Heart right ventricle (tissue), 16 donors: ENCODE measurements at places on chromosomes 11 and 22.
A peak's percentile ranks its signal among the peaks of the same experiment; 100 is the strongest.

GRCh38 chr11:122107566-122107965 is 8.4 kb downstream of the BLID start:
- DNase-seq: no peak

GRCh38 chr11:61171907-61172306 is 10.7 kb upstream of the VPS37C start:
- DNase-seq: no peak

GRCh38 chr11:86193297-86194095 is 51.1 kb upstream of the EED start:
- DNase-seq: peak; percentile 91

GRCh38 chr11:44483919-44484610 is 81.4 kb upstream of the CD82 start:
- no peak for DNase-seq

- DNase-seq: no peak
Measured at GRCh38 chr11:64762674-64763525, 3.1 kb upstream of the PYGM start.

DNA sequence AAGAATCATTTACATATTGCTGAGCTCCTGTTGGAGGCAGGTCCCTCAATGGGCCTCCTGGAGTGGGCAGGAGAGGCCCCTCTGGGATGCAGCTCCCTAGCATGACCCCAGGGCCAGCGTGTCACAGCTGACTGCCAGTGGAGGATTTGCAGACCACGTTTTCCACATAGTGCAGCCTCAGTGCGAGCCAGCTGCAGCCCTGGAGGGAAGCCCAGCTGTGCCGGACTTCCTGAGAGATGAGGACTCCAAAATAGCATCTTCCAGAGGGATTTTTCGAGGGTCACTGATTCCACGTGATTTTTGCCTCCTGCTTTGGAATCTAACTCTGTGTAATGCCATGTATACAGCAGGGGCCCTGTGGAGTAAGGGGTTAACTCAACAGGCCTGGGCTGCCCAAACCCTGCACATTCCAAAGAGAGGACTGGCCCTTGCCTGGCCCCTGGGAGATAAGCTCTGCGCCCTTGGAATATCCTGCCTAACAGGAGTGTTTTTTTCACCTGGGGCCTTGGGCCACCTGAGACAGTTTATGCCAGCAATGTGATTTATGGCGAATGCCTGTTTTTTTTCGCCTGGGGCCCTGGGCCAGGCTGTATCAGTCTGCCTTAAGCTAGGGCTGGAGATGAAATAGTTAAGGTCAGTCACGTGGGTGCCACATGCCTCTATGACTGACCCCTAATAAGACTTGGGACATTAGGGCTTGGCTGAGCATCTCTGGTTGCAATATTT is 47.4 kb downstream of the RPS6KA4 start:
- DNase-seq: peak; percentile 69

- peak; percentile 79 for DNase-seq
Measured at GRCh38 chr11:126282736-126283591, at the start of gene TIRAP. TSS of gene TIRAP (plus strand) at chr11:126283093. CDS start at chr11:126290895, 7,802 bp downstream.

- peak; percentile 70 for DNase-seq
Measured at GRCh38 chr11:34327804-34328631, 29.8 kb downstream of the ABTB2 start.

GRCh38 chr11:71446942-71447688 is 1.1 kb downstream of the DHCR7 start:
- DNase-seq: no peak

DNA sequence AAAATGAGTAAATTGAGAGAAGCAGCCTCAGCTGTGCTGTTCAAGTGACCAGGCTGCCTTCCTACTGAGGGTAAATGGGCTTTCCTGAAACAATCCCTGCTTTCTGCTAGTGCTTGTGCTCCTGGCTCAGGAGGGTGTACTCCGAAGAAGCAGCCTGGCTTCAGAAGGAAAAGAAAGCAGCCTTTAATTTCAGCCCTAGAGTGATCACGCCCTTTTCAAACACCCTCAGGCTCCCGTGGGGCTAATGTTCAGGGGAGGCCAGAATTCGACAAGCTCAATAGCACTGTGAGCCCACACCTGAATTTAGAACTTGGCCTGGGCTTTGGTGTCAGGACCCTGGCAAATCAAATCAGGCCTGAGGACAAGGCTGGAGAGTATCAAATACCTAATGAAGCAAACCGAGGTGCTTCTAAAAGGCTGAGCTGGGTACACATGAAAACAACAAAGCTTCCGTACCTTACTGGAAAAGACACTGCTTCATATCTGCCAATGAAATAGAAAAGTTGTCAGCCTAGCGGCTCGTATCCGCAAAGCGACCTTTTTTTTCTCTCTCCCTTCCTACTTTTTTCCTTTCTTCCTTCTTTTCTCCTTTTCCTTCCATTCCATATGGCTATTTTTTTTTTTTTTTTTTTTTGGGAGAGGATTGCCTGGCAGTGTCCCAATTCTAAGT is 387.8 kb downstream of the SOX6 start:
- DNase-seq: peak; percentile 14

GRCh38 chr11:77384571-77384970 is 83.1 kb upstream of the GDPD4 start:
- no peak for DNase-seq

GRCh38 chr22:28521451-28521850 is 158.2 kb downstream of the TTC28 start:
- no peak for DNase-seq

- no peak for DNase-seq
Measured at GRCh38 chr11:78808923-78809322, 234.3 kb upstream of the NARS2 start.

GRCh38 chr11:15976433-15977045 is 379.8 kb downstream of the SOX6 start:
- DNase-seq: no peak

DNA sequence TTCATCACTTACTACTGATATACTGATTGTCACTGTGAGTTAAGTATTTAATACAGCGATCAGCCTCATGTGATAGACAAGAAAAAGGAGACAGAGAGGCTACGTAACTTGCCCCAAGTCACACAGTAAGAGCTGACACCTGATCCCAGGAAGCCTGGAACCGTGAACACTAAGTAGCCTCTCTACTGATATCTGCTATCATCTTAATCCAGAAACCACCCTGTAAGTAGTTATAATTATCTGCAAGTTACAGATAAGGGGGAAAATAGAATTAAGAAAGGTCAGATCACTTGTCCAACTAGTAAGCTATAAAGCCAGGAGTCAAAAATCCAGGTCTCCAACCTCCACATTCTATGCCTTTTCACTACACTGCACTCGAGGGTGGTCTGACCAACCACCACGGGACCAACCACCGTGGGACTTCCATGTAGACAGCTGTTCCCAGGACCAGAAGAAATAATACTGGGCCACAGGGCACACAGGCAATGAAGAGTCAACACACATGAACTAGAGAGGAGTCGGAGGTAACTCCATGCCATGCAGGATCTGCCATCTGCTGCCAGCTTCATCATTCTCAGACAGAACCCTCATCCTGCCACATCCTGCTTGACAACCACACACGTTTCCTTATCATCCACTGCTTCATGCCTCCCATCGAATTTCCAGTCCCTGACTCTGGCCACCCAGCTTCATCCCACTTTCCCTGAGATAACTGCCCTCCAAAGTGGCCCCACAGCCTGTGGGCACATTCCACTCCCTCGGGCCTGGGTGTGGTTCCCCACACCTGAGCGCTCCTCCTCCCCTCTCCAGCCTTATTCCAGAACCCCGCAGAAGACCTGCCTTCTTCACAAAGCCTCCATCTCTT is 58.6 kb downstream of the MICAL3 start:
- no peak for DNase-seq

GRCh38 chr11:45607995-45608394 is 57.4 kb downstream of the CHST1 start:
- peak; percentile 16 for DNase-seq

- DNase-seq: no peak
Measured at GRCh38 chr22:37610480-37611129, 2.0 kb downstream of the GGA1 start.

- no peak for DNase-seq
Measured at GRCh38 chr11:30610628-30611027, 24.5 kb upstream of the MPPED2 start.

DNA sequence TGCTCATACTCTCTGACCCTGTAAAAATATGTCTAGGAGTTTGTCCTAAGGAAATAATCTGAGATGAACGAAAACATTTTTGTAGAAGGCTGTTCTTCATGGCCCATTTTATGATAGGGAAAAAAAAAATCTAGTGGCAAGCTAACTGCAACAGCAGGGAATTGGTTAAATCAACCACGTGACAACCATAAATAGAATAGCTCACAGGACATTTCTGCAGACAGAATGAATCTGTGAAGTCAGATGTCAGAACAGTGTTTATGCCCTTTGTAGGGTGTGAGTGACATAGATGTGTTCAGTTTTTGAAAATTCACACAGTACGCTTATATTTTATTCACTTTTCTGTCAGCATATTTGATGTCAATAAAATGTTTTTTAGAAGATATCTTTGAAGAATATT is 16.1 kb downstream of the ARHGAP1 start:
- no peak for DNase-seq

DNA sequence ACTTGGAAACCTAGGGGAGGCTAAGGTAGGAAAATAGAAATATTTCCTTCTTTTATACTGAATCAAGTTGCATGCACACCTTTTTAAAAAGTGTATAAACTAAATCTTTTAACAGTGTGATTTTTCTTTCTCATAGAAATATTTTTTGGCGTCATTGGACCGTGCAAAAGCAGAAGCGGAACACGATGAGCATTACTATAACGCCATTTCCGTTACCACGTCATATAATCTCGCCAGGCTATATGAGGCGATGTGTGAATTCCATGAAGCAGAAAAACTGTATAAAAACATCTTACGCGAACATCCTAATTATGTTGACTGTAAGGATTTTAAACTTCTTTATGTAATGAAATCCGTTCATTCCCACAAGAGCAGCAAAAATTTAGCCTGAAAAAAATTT is 13.4 kb downstream of the CTR9 start:
- no peak for DNase-seq

- DNase-seq: no peak
Measured at GRCh38 chr22:47335460-47335859, 573.0 kb downstream of the TBC1D22A start.

DNA sequence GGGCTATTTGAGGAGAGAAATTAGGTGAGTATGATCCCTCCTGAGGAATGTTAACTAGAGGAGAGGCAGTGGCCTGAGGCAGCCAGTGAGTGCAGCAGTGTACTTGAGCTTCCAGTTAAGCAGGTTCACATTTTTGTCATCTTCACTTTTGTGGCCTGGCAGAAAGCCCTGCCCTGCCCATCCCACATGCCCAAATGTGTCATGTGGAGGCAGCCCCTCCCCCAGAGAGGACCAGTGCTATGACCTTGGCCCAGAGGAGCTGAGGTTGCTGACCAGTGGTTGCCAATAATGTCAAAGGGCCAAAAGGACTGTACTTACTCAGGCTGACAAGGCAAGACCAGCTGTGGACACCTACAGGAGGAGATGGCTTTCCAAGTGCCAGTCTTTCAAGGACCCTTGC is 17.6 kb upstream of the GRK2 start:
- DNase-seq: peak; percentile 58

- DNase-seq: no peak
Measured at GRCh38 chr11:120035756-120036155, 102.2 kb downstream of the TRIM29 start.

DNA sequence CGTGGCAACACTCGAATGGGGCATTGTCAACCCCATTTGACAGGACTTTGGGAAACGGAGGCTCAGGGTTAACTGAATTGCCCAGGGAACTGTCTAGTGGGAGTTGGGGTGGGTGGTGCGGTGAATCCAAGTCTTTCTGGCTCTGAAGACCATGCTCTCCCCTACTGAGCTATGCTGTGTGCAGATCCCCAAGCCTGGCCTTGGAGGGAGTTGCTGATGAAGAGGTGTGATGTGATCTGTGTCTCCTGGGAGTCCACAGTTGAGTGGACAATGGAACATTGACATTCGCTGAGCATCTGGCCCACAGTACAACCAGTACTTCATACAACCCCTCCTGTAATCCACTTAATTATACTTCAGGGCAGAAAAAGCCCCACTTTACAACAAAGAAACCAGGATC is 172.2 kb downstream of the ST3GAL4 start:
- DNase-seq: no peak

- DNase-seq: no peak
Measured at GRCh38 chr11:114479331-114479730, 40.1 kb downstream of the REXO2 start.

- peak; percentile 51 for DNase-seq
Measured at GRCh38 chr11:36376009-36376887, 80.2 kb downstream of the PRR5L start.

DNA sequence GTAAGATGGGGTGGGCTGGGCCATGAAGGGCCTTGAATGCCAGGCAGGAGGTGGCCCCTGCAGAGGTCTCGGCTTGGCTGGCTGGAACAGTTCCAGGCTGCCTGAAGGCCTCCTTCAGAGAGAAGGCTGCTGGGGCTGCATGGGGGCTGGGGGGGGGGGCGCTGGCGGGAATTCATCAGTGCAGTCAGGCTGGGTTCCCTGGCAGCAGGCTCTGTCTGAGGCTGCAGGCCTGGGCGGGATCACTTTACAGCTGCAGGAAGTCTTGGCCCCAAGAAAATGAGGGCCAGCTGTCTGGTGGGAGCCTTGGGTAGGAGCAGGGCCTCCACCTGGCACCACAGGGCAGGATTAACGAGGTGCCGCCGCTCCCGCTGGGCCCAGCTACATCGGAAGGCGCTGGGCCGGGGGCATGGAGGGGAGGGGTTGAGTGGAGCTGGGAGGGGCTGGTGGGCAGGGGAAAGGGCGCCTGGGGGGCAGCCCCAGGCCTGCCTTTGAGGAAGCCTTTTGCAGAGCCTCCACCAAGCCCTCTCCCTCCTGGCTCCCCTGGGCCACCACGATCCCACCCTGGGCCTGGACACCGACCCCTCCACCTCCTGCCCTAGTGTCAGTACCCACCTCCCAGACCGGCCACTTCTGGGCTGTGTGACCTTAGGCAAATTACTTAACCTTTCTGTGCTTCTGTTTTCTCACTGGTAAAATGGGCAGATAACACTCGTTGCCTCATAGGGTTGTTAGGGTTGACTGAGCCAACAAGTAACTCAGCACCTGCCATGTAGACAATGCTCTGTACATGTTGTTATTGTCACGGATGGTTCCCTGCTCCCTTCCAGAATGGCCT is 31.0 kb upstream of the HMOX1 start:
- no peak for DNase-seq

DNA sequence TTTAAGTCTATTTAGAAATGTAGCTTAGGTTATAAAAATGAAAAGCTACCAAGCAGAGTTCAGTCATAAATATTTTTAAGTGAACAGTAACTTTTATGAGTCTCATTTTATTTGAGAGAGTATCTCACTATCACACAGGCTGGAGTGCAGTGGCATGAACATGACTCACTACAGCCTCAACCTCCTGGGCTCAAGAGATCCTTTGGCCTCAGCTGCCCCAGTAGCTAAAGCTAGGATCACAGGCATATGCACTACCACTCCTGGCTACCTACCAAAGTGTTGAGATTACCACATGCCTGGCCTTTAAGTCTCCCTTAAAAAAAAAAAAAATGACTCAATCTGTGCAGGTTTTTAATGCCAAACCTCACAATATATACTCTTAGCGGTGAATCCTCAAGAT is 34.7 kb upstream of the CLNS1A start:
- no peak for DNase-seq
